ENCODE measurements at places on chromosomes 2 and 18. TPM values are rescaled to one million over a fixed set of nuclear protein-coding genes. Genes with fewer than 3 reads are reported as not detected.

KCNJ13 gene
- total RNA-seq: not detected

UBXN4 gene
- total RNA-seq: 94.4 TPM

LHCGR gene
- total RNA-seq: not detected

IL36RN gene
- total RNA-seq: 0.12 TPM

FAHD2A gene
- total RNA-seq: 26.8 TPM

GRCh38 chr2:63983986-63984605 is 35.1 kb downstream of the VPS54 start:
- no peaks in the 10 kb centered on the region for H3K36me3 ChIP-seq
- H3K4me3 ChIP-seq: no peak overlapping the region
- H3K4me1 ChIP-seq: peaks cover 22% of the 10 kb centered on the region
- no peak for DNase-seq

DNA sequence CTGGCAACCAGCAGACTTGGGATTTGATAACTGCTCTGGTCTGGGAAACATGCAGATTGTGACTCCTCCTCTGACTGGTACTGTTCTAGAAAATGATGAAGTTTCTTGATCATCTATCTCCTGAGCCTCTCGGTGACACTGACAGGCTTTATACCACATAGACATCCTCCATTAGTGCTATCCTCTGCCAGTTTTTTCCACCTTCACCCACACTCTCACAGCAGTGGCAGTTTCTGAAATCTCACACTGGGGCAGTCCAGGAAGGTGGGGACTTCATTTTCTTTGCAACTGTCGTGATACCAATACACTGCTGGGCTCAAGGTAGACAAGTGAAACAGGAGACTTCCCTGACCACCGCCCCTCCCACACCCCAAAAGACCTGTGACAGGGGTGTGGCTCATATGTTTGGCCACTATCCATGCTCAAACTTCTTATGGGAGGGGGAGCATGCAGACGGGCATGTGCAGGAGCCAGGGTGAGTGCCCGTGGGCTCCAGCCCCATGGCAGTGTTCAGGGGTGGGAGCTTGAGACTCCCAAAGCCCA is 66.3 kb upstream of the RMDN2 start:
- peaks cover 25% of the 10 kb centered on the region for H3K27me3 ChIP-seq
- no peak overlapping the region for H3K27ac ChIP-seq
- no peak for DNase-seq
- H3K36me3 ChIP-seq: no peaks in the 10 kb centered on the region

DNA sequence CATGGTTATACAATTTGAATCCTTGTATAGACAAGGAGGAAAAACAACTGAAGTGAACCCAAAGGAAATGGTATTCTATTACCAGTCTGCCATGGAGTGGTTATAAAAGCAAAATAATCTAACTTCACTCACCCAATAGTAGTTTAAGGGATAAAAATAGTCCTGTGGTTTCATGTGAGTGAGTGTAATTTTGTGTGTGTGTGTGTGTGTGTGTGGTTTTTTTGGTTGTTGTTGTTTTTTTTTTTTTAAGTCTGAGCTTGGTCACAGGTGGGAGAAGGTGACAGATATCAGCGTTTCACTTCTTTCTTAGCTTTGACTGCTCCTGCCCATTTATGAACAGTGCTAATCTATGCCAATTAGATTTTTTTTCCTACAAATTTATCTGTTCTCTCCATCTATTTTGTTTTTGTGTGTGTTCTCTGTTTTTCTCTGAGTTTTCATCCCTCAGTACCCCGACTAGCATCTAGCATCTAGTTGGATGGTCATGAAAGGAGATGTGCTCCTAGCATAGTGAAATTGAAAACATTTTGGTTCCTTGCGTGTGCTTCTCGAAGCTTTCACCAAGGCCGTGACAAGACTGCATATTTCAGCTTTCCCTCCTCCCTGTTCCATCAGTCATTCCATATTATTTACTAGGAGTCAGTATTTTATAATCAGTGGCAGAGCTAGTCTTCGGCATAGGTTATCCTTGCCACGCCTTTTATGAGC is 200.1 kb upstream of the DTNA start:
- no peaks in the 10 kb centered on the region for H3K27me3 ChIP-seq
- H3K36me3 ChIP-seq: no peaks in the 10 kb centered on the region
- no peak overlapping the region for H3K4me3 ChIP-seq
- H3K27ac ChIP-seq: no peak overlapping the region

GRCh38 chr2:152823905-152824304 is 105.5 kb downstream of the ARL6IP6 start:
- H3K27me3 ChIP-seq: no peaks in the 10 kb centered on the region
- H3K27ac ChIP-seq: no peak overlapping the region
- no peaks in the 10 kb centered on the region for H3K36me3 ChIP-seq
- no peaks in the 10 kb centered on the region for H3K4me1 ChIP-seq

- DNase-seq: no peak
- H3K4me3 ChIP-seq: no peak overlapping the region
- H3K4me1 ChIP-seq: no peaks in the 10 kb centered on the region
- H3K27me3 ChIP-seq: no peaks in the 10 kb centered on the region
Observed at GRCh38 chr2:82852787-82853186, 1606.3 kb downstream of the SUCLG1 start.

- H3K27me3 ChIP-seq: no peaks in the 10 kb centered on the region
- H3K36me3 ChIP-seq: no peaks in the 10 kb centered on the region
- no peaks in the 10 kb centered on the region for H3K4me1 ChIP-seq
- H3K27ac ChIP-seq: no peak overlapping the region
- no peak for DNase-seq
- no peak overlapping the region for H3K4me3 ChIP-seq
Observed at GRCh38 chr2:220744861-220745260, 827.2 kb downstream of the EPHA4 start.

GRCh38 chr2:64862623-64863022 is 126.6 kb upstream of the SLC1A4 start:
- peaks cover 5% of the 10 kb centered on the region for H3K36me3 ChIP-seq
- H3K27me3 ChIP-seq: no peaks in the 10 kb centered on the region
- H3K27ac ChIP-seq: no peak overlapping the region
- peaks cover 21% of the 10 kb centered on the region for H3K4me1 ChIP-seq
- H3K4me3 ChIP-seq: no peak overlapping the region
- no peak for DNase-seq

GRCh38 chr18:41576643-41577042 is 378.4 kb upstream of the PIK3C3 start:
- DNase-seq: no peak
- H3K36me3 ChIP-seq: no peaks in the 10 kb centered on the region
- peaks cover 20% of the 10 kb centered on the region for H3K27me3 ChIP-seq
- H3K27ac ChIP-seq: no peak overlapping the region
- no peaks in the 10 kb centered on the region for H3K4me1 ChIP-seq
- H3K4me3 ChIP-seq: no peak overlapping the region

DNA sequence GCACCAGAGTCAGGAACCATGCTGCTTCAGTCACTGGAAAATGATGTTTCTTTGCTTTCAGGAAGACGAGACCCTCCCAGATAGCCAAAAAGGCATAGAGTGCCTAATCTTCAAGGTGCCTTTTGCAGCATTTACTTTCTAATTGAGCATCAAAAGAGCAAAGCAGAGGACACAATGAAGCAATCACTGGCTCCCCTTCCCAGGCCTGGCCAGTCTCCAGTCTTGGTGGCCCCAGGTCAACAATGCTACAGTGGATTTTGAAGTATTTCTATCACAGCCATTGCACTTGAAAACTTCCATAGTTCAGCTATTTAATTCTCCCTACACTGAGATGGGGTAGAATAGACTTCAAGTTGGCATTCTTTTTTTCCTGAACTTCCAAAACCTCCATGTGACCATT is 15.4 kb downstream of the ZBTB7C start:
- peaks cover 8% of the 10 kb centered on the region for H3K4me1 ChIP-seq
- no peak overlapping the region for H3K27ac ChIP-seq
- DNase-seq: no peak
- no peaks in the 10 kb centered on the region for H3K36me3 ChIP-seq
- H3K27me3 ChIP-seq: peaks cover 79% of the 10 kb centered on the region

DNA sequence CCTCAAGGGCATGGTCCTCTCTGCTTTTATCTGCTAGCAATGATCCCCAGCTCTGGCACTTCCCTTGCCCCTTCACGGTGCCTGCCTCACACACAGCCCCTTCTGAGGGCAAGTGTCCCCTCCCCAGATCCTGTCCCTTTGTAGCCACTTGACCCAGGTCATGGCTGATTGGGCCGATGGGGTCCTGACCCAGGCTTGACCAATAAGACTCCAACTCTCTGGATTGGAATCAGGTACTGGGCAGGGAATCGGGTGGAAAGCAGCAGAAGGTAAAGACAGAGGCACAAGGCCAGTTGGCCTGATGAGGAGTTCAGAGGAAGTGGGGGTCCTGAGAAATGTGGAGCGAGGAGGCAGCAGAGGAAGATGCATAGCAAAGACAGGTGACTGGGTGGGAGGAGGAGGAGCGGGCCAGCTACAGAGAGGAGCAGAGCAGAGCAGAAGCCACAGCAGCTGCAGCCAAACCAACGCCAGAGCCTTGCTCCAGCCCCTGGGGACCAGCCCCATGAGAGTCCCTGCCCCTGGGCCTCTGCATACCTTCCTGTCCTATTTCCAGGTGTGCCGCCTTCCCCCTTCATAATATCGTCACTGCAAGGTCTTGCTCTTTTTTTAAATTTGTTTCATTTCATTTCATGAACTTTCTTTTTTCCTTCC is 39.1 kb downstream of the CAPN13 start:
- H3K36me3 ChIP-seq: no peaks in the 10 kb centered on the region
- H3K4me1 ChIP-seq: peaks cover 14% of the 10 kb centered on the region
- H3K27ac ChIP-seq: no peak overlapping the region

GRCh38 chr18:7740821-7741220 is 173.7 kb downstream of the PTPRM start:
- H3K4me1 ChIP-seq: peaks cover 10% of the 10 kb centered on the region
- no peak overlapping the region for H3K4me3 ChIP-seq
- H3K36me3 ChIP-seq: no peaks in the 10 kb centered on the region
- H3K27me3 ChIP-seq: no peaks in the 10 kb centered on the region

DNA sequence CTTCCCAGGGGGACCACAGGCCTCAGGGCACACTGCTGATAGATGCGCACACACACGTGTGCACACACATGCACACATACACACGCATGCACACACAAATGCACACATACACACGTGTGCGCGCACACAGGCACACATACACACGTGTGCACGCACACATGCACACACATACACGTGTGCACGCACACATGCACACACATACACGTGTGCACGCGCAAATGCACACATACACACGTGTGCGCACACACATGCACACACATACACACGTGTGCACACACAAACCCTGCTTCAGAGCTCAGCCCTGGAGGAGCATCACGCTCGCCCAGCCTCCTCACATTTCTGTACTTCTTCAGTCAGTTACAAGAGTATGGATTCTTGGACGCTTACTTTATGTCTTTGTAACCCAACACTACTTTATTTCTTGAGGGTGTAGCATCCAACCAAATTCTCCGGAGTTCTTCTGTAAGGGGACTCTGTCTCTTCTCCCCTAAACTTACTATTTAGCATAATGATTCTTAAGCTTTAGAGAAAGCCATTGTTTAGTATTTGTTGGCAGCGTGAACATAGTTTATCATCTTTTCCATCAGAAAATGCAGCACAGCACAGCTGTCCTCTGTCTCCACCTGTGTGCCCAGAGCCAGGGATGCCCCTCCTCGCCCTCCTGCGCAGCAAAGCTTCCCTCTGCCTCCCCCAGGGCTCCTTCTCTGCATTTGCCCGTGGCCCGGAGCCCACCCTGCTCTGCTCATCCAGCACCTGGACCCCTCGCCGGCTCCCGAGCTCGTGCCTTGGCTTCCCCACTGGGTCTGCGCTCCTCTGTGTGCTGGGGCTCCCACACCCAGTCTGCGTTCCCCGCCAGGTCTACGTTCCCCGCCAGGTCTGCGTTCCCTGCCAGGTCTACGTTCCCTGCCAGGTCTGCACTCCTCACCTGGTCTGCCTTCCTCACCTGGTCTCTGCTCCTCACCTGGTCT is 74.4 kb upstream of the CTDP1 start:
- H3K27ac ChIP-seq: no peak overlapping the region
- H3K36me3 ChIP-seq: no peaks in the 10 kb centered on the region
- H3K4me3 ChIP-seq: no peak overlapping the region

GRCh38 chr2:188439986-188440385 is 148.3 kb downstream of the GULP1 start:
- H3K4me3 ChIP-seq: no peak overlapping the region
- no peak for DNase-seq
- no peaks in the 10 kb centered on the region for H3K27me3 ChIP-seq
- peaks cover 24% of the 10 kb centered on the region for H3K4me1 ChIP-seq
- H3K27ac ChIP-seq: no peak overlapping the region

DNA sequence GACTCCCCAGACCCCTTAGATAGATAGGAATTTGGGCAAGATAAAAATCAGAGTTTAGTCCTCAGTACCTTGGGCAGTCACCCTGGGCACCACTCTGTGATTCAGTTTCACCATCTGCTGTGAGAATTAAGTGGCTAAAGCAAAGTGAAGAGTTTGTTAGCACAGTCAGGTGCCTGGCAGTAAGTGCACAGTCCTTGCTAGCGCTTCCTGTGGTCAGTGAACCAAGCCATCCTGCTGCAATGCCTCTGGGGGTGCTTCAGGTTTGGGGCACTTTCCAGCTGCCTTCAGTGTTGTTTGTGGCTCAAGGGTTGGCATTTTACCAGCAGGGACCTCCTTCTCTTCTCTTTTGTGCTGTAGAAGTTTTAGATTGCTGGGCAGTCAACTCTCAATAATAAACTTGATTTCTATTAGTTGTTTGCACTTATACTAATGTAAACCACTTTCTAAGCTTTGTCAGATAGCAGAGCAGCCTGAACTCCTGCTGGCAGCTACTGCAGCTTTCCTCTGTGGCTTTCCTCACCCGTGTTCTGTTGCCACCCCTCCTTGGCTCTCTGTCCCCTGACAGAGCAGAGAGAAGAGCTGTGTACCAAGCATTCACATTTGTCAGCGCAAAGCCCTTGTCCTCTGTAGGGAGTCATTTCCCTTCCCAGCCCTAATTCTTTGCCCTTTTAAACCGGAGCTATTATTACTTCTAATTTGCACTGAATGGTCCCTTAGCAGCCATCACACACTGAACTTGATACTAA is 48.4 kb upstream of the RMP24 start:
- no peak for DNase-seq
- peaks cover 51% of the 10 kb centered on the region for H3K27me3 ChIP-seq
- H3K27ac ChIP-seq: no peak overlapping the region
- no peaks in the 10 kb centered on the region for H3K4me1 ChIP-seq
- H3K4me3 ChIP-seq: no peak overlapping the region
- no peaks in the 10 kb centered on the region for H3K36me3 ChIP-seq

- no peak overlapping the region for H3K27ac ChIP-seq
- H3K27me3 ChIP-seq: no peaks in the 10 kb centered on the region
- no peaks in the 10 kb centered on the region for H3K4me1 ChIP-seq
- no peaks in the 10 kb centered on the region for H3K36me3 ChIP-seq
Observed at GRCh38 chr2:3253913-3254441, 123.6 kb downstream of the EIPR1 start.

DNA sequence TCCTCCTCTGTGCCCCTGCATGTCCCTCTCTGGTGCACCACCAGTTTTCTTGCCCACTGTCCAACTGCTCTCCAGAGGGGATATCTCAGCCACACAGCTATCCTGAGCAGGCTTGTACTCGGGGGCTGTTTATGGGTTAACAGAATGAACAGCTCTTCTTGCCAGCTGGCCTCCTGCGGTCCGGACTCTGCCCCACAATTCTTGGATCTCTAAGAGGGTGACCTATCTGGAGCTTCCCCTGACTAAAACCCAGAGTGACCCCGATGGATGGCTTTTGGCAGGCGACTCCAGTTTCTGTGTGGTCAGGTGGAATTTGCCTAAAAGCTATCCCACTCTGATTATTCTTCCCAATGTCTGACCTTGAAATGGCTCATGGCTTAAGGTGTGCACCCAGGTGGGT is 9.1 kb downstream of the SOWAHC start:
- H3K4me1 ChIP-seq: no peaks in the 10 kb centered on the region
- no peaks in the 10 kb centered on the region for H3K27me3 ChIP-seq
- no peaks in the 10 kb centered on the region for H3K36me3 ChIP-seq
- H3K27ac ChIP-seq: no peak overlapping the region
- no peak for DNase-seq

Measured in Calu3 (cell line).